ENCODE measurements at places on chromosomes 16 and 17.
A peak's percentile ranks its signal among the peaks of the same experiment; 100 is the strongest.

DNA sequence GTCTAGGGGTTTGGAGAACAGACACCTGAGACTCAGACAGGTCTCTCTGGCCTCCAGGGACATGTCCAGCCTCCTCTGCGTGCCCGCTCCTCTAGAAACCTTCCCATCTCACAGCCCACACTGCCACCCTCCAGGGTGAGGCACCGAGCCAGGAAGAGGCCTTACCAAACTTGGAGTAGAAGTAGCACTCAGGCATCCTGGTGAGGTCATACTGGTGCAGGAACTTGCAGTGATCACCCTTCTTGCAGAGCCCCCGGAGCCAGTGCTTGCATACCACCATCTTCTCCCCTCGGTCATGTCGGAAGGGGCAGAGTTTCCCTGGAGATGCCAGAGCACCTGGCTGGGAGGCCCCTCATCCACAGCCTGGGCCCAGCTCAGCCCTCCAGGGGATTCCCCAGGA lies 4.2 kb downstream of the CPSF4L start:
- DNase-seq, result no peak

GRCh38 chr16:11143372-11144035 lies 112.5 kb downstream of the SOCS1 start:
- DNase-seq, result no peak

- DNase-seq, result peak; percentile 19
Observed at GRCh38 chr16:66717112-66717675, 20.7 kb upstream of the CMTM4 start.

GRCh38 chr17:63547083-63547523 lies 3.2 kb upstream of the DCAF7 start:
- DNase-seq, result no peak

- peak; percentile 94 for DNase-seq
Observed at GRCh38 chr16:58336332-58337089, 41.7 kb upstream of the PRSS54 start.

DNA sequence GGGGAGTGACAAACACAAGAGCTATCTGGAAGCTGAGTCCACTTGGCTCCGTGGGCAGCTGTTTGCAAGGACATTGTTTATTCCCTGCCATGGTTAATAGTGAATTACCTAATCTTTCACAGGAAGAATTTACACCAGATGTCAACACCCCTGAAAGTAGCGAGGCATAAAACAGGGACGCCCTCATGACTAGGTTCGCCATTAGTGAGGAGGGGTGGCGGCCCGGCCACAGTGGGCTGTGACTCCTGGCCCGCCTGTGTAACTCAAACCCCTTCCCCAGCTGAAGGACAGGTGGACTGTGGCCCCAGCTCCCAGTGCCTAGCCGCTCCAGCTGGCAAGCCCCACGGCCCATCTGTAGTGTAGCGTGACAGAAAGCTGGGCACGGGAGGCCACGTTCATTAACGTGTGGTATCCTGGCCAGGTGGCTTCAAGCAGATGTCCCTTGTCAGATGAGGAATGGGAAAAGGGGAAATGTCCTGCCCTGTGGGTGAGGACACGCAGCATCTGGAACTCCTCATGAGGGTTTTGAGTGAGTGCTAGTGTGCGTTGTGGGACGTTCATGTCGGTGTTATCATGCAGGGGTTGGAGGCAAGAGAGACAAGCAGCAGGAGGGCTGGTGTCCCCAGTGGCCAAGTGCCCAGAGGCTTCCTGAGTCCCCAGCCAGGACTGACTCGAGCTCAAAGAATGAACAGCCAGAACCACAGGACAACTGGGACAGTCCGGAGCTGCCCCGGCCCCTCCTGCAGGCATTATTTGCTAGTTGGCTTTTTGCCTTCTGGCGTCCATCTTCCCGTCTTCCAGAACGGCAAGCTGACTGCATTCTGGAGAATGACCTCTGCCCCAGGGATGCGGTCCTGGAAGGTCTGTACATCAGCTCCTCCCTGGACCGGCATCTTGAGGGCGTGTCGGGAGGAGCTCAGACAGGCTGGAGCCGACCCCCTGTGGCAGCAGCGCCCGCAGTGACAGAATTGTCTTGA lies 19.2 kb downstream of the KDM8 start:
- DNase-seq, result no peak

DNA sequence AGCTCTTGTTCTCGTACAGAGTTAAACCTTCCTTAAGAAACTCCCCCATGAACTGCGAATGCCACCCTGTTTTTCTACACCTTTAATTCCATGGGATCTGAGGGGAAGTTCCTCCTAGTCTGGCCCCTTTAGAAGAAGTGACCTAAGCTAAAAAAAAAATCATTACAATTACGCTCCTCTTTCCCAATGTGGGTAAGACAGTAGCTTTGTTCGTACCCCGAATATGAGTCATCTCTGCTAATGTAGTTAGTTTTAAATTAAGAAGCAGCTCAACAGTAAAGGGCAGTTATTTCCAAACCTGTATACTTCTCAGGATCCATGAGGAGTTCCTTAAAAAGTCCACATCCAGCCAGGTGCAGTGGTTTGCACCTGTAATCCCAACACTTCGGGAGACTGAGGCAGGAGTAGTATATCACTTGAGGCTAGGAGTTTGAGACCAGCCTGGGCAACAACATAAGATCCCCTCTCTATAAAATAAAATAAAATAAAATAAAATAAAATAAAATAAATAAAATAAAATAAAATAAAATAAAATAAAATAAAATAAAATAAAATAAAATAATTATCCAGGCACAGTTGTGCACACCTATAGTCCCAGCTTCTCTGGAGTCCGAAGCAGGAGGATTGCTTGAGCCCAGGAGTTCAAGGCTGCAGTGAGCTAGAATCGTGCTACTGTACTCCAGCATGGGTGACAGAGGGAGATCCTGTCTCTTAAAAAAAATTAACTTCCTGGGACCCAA lies 26.1 kb downstream of the RCVRN start:
- DNase-seq, result no peak
